ENCODE measurements at places on chromosomes 7 and 10. TPM values are rescaled to one million over a fixed set of nuclear protein-coding genes. Genes with fewer than 3 reads are reported as not detected.

GRCh38 chr10:16989826-16990293 is 139.8 kb downstream of the CUBN start:
- DNase-seq, result no peak

DNA sequence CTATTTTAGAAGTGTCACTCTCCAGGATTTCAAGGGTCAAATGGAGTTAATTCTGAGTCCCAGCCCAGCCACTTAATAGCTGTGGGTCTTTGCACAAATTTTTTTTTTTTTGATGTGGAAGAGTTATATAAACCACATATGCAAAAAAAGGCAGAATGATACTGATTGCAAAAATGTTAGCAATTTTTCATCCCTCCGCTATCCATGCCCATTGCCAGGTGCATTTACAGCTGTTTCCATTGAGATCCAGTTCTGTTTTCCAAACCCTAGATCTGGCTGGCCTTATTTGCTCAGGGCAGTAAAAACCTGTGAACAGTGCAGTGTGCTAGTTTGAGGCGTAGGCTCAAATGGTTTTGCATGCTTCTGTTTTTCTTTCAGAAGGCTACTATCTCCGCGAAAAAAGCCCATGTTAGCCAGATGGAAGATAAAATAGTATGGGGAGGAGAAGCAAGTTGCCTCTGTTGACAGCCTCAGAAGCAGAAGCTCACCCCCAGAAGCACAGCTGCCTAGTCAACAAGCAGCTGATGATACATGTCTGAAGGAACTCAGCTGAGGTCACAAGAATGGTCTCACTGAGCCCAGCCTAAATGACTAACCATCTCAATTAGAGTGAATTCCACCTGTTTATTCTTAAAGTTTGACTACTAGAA is 997 bp upstream of the ZNF138 start:
- DNase-seq, result no peak

DNA sequence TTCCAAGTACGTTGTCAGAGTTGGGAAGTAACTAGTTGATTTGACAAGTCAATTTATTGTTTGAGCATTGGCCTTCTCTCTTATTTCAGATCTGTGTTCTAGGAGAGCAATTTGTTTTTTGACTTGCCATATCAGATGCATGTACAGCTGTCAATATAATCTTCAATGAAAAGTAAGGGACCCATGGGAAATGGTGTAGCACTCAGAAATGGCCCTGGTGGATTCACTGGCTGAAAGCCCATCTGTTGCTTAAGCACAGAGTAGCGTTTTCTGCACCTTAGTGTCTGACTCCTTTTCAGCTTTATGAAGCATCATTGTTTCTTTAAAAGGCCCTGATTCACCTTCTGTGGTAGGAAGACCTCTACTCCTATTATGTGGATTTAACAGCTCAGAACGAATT is 10.2 kb downstream of the GARS1 start:
- no peak for DNase-seq

- no peak for DNase-seq
Observed at GRCh38 chr7:151905353-151905752, 28.4 kb upstream of the PRKAG2 start.

DNA sequence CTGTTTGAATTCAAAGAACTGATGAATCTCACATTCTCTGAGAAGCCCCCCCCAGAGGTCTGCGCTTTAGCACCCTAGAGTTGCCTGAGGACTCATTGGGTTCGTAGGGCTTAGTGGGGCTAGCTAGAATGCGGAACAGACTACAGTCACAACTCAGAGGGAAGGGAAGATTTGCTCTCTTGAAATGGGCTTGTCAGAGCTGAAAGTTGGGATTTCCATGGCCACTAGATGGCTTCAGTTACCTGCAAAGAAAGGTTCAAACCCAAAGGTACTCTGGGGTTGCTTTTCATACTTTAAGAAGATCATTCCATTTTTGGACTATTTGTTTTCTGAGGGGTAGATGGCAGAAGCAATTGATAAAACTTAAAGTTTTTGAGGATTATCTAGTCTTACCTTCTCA is 205.0 kb downstream of the BBS9 start:
- no peak for DNase-seq

Gene TRIM50
- total RNA-seq, result not detected

Gene ENO4
- not detected for total RNA-seq

Gene DNAJB9
- 11.3 TPM for total RNA-seq

Gene TMEM213
- not detected for total RNA-seq
